ENCODE measurements at places on chromosomes 7 and 10. TPM values are rescaled to one million over a fixed set of nuclear protein-coding genes. Genes with fewer than 3 reads are reported as not detected.

CHN2 gene
- total RNA-seq = 8.4 TPM

NEURL1 gene
- total RNA-seq = 0.48 TPM

TBC1D12 gene
- 12.5 TPM for total RNA-seq

IDI2 gene
- not detected for total RNA-seq

FAM25G gene
- not detected for total RNA-seq

NIPSNAP2 gene
- 59.1 TPM for total RNA-seq

SEMA3E gene
- 2.2 TPM for total RNA-seq

STK31 gene
- total RNA-seq = 0.14 TPM

TUBB8 gene
- not detected for total RNA-seq

CCL24 gene
- total RNA-seq = not detected

SMURF1 gene
- total RNA-seq = 25.0 TPM

ARHGEF5 gene
- 8.8 TPM for total RNA-seq

PLPP4 gene
- not detected for total RNA-seq

CHST15 gene
- total RNA-seq = 25.8 TPM

C7orf33 gene
- not detected for total RNA-seq

KIN gene
- total RNA-seq = 11.1 TPM

SFTPA1 gene
- total RNA-seq = 0.83 TPM

RBM17 gene
- 58.9 TPM for total RNA-seq

TRIM50 gene
- total RNA-seq = 0.32 TPM

FOXI2 gene
- total RNA-seq = 0.14 TPM

VIPR2 gene
- 7.6 TPM for total RNA-seq

CPA5 gene
- not detected for total RNA-seq

ZNF488 gene
- total RNA-seq = not detected

DRGX gene
- not detected for total RNA-seq

PRPS1L1 gene
- not detected for total RNA-seq

C10orf95 gene
- total RNA-seq = not detected

CHAT gene
- not detected for total RNA-seq

SOSTDC1 gene
- not detected for total RNA-seq

COL17A1 gene
- 0.48 TPM for total RNA-seq

SHLD2 gene
- 35.8 TPM for total RNA-seq

OR6V1 gene
- total RNA-seq = not detected
